GM23248 (cell line): ENCODE measurements at places on chromosomes 4 and X. TPM values are rescaled to one million over a fixed set of nuclear protein-coding genes. Genes with fewer than 3 reads are reported as not detected.

DNA sequence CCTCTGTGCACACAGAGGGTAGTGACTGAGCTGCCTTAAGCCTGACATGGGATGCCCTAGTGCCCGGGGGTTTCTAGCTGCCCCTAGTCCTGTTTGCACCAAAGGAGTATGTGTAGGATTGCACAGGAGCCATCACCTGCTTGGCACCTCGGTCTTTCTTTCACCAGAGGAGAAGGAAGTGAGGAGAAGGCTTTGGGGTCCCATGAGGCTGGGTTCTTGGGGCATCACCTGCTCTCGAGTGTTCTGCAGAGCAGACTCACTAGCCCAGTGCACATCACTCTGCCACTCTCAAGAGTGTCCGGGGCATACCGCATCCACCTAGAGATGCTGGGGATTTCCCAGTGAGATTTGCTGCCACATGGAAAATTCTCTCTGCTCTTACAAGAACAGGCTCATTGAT is 40.5 kb upstream of the GPR78 start:
- no peak for DNase-seq

- DNase-seq: no peak
Observed at GRCh38 chr4:114399105-114399504, 199.5 kb upstream of the UGT8 start.

GRCh38 chrX:44915361-44915868 is 42.4 kb downstream of the KDM6A start:
- no peak for DNase-seq

DNA sequence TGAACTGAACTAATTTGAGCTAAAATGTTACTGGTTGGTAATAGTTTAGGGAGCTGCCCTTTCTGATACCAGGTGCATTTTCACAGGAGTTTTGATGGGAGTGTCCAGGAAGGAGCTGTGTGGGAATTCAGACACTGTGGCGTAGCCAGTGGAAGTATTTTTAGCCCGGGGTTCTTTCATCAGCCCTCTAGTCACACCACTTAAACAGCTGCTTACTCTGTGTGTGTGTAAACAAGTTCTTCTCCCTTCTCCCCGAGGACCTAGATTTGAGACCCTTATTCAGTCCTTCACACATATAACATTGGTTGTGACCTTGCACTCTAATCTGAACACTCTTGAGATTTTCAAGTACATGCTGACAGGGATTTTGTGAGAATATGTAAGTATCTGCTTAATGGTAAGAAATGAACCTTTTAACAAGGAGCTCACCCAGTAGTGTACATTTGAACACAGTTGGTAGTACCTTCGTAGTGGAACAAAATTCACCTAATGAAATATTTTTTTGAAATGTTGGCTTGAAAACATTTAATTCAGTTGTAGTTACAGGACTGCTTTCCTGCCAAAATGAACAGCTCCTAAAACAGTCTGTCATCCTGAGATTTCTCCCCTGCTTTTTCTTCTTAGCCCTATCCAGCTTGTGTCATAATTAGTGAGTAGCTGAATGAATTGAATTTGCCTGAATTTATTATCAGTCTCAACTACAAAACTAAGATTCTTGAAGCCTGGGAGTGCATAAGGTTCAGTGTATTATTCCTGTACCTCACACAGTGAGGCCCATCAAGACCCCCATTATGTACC is 61.8 kb downstream of the BMPR1B start:
- DNase-seq: no peak

DNA sequence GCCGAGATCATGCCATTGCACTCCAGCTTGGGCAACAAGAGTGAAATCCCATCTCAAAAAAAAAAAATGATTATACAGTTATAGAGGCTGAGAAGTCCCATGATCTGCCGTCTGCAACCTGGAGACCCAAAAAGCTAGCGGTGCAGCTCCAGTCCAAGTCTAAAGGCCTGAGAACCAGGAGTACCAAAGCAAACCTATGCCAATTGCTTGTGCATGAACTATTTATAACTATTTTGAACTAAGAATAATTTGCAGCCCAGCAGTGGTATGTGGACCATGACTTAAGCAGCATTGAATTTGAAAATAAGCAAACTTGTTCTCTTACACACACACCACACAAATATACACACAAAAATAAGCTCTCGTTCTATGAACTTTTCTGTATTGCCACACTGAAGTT is 51.8 kb downstream of the TASL start:
- no peak for DNase-seq

The PHKA1 gene
- total RNA-seq: 1.6 and 2.5 TPM in 2 replicates

DNA sequence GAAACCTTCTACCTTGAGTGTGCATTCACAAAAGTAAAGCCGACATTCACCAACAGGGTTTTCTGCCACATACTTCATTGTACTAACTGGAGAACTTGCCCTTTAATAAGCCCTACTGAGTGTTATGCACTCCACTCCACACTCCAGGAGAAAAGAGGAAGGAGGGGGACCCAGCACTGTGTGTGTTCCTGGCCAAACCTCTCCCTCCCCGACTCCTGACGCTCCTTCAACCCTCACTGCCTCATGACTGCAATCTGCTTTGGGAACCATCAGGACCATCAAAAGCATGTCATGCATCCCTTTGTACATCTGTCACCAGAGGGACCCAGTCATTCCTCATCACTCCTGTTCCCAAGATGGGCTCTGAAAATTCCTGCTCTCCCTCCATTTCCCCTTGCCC is 143.7 kb downstream of the RASL11B start:
- no peak for DNase-seq

DNA sequence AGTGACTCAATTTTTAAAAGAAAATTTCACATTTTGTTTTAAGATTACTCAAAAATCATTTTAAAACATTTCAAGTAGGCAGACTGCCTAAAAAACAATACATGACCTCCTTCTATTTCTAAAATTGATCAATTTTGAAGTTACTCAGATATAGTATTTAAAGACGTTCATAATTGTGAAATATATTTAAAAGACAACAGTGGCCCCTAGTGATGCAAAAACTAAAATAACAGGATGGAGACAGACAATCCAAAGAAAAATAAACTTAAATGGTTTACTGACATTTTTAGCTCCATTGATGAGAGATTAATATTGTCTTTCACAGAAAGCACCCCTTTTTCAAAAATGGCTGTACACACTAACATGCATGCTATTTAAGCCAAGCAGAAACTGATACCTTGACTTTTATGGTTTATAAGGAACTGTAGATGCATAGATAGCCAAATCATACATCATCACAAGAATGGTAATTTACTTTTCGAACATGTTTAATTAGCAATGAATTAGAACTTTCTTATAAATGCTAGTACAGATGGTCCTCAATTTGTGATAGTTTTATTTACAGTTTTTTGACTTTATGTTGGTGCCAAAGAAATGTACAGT is 69.8 kb upstream of the FAT4 start:
- DNase-seq: peak; percentile 45

- no peak for DNase-seq
Observed at GRCh38 chrX:13198056-13198761, 121.6 kb downstream of the ATXN3L start.

GRCh38 chrX:11376163-11376562 is 83.0 kb downstream of the AMELX start:
- no peak for DNase-seq

The ARHGEF9 gene
- 13.5 and 14.8 TPM in 2 replicates for total RNA-seq

GRCh38 chr4:55326629-55327028 is 19.4 kb upstream of the SRD5A3 start:
- no peak for DNase-seq

GRCh38 chr4:23614284-23614892 is 275.5 kb downstream of the PPARGC1A start:
- DNase-seq: peak; percentile 17

DNA sequence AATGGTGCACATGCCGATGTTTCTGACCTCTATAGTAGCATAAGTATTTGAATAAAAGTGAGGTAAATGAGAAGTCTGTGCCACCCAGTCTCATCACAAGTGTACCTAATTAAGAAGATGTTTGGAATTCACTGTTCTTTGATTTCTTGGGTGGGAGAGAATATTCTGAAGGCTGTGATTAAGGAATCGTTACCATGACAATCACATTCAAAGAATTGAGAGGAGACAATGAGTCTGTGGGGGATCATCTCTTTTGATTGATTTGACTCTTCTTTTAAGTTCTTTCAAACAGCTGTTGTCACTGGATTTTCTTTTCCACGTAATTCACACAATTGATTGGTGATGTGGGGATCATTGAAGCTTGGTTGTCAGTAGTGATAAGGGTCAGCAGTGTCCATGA is 18.1 kb downstream of the FHL1 start:
- DNase-seq: no peak

The FATE1 gene
- not detected in 2 replicates for total RNA-seq

DNA sequence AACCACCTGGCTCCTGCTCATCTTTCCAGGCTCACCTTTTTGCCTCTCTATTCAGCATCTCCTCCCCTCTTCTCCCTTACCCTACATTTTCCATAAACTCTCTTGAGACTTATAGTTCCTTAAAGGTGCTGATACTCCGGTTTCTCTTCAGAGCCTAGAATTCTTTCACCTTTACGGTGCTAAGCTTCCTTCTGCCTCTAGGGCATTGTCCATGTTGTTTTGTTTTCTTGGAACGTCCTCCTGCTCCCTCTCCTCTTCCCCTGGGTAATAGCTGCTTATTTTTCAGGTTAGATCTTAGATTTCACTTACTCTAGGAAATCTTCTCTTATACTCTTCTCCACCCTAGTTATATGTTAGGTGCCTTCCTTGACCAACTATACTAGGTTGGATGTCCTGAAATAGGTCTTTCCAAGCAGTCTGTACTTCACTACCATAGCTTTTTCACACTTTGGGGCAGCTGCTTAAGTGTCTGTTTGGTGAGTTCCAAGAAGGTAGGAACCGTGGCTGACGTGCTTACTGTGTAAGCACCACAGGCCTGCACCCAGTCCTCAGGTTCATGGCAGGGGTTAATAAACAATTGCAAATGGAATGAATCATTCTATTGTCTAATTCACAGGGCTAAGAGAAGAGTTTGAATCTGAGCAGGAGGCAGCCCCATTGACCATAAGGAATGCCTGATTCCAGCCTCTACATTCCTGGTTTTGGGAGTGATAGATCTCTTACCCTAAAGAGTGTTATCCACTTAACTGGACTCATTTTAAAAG is 227.5 kb downstream of the MGST2 start:
- no peak for DNase-seq

The GPR34 gene
- total RNA-seq: not detected in 2 replicates

DNA sequence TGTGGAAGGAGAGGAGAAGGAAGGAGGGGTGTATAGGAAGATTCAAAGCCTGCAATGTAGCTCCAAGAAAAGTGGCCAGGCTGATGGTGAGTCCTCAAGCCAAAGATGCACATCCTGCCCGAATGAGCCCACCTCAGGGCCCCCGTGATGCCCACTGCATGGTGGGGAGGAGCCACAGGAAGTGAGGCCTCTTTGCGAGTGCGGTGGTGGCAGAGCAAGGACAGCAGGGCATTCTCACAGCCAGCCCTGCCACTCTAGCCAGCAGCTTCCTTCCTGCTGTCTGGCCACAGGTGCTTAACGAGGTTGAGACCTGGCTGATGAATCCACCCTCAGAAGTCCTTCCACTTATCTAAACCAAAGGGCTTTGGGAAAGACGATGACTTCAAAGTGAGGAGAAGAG is 55.8 kb downstream of the BCOR start:
- no peak for DNase-seq

The PROM1 gene
- total RNA-seq: not detected in 2 replicates

DNA sequence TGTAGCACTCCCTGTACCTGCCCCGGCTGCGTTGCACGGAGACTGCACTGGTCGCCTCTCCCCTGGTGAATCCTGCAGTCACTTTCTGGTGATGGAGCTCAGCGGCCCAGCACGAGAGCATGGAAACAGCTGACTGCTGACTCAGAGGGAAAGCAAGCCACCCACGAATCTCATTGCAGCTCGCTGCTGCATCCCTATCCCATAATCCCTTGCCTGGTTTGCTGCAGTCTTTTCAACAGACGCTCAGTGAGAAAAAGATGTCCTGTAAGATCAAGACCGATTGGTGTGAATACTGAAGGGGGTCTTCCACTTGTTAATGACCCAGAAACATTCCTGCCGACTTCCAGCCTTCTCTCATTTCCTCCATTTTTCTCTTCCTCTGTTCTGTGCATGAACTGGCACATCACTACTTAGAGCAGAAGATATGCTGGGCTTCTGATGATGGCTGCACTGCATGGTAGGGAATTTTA is 52.9 kb downstream of the TRIM2 start:
- peak; percentile 85 for DNase-seq

GRCh38 chr4:71474731-71475130 is 135.9 kb downstream of the SLC4A4 start:
- DNase-seq: no peak

The PTTG2 gene
- total RNA-seq: not detected in 2 replicates

The TLR8 gene
- total RNA-seq: not detected in 2 replicates

DNA sequence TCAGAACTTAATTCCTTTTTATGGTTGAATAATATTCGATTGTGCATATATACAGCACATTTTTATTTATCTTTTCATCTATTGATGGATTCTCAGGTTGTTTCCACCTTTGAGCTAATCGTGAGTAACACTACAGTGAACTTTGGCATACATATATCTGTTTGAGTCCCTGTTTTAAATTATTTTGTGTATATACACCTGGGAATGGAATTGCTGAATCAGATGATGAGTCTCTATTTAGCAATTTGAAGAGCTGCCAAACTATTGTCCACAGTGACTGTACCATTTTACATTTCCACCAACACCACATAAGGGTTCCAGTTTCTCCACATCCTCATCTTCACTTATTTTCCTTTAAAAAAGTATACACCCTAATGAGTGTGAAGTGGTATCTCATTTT is 166.2 kb upstream of the FGF13 start:
- peak; percentile 59 for DNase-seq

- no peak for DNase-seq
Observed at GRCh38 chr4:107857741-107858140, 33.0 kb downstream of the SGMS2 start.

DNA sequence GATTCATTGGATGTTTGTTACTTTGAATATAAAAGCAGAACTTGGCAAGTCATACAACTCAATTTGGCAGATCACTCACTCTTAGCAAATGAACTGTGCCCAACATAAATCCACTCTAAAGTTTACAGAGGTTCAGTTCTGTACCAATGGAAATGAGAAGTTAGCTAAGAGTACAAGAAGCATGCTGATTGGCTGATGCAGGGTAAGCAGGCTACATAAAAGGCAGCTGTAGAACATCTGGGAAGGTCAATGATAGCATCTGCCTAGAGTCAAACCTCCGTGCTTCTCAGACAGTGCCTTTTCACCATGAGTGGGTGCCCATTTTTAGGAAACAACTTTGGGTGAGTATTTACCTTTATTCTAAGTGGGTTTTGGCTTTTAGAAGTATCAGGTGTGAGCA is at the start of gene TDO2:
Gene TDO2, plus strand, starts transcription at position 244 of the 400 bp plus-strand sequence. Its CDS starts 63 bp downstream, at position 307.
- DNase-seq: no peak

The MBTPS2 gene
- total RNA-seq: 9.2 and 11.7 TPM in 2 replicates

The SULT1E1 gene
- not detected in 2 replicates for total RNA-seq

GRCh38 chr4:169225058-169225751 is 45.6 kb downstream of the SH3RF1 start:
- DNase-seq: peak; percentile 96

DNA sequence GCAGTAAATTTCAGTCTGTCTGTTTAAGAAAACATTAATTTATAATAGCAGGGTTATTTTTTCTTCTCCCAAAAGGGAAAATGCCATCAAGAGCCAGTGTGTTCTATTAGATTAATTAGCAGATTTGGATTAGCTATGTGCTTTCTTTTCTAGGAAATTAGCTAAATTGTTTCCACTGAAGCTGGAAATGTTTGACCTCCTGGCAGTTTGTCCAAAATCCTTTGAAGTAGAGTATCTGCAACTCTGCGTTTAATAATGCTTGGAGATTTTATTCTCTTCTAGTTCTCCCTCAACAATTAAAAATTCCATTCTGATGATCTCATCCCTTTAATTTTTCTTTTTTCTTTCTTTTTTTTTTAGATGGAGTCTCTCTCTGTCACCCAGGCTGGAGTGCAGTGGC is 27.1 kb upstream of the HOPX start:
- DNase-seq: no peak
